ENCODE measurements at places on chromosomes 13 and 19. TPM values are rescaled to one million over a fixed set of nuclear protein-coding genes. Genes with fewer than 3 reads are reported as not detected.

GRCh38 chr13:48531416-48532255, 1.2 kb downstream of the RCBTB2 start:
- no peak for DNase-seq

The ZNF486 gene
- total RNA-seq, result 16.1 TPM

- no peak for DNase-seq
Observed at GRCh38 chr13:46899801-46900200, 2.9 kb upstream of the HTR2A start.

DNA sequence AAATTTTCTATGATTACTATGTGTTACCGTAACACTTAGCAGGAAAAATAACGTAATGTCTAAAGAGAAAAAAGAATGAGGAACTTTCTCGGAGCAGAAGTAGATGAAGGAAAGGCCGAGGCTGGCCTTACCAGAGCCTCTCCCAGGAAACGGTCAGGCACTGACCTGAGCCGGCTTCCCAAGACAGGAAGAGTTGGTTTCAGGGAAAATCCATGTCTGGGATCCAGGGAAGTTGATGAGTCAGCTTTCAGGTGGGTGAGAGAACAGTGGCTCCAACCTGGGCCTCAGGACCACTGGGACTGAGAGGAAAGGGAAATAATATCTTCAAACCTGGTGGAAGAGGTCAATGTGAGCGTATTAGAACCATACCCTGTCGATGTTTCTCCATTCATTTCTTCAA, 93.3 kb upstream of the UBL3 start:
- no peak for DNase-seq

The UBE2L5 gene
- not detected for total RNA-seq

The CA11 gene
- total RNA-seq, result 9.7 TPM

GRCh38 chr19:45876411-45877197, 9.3 kb downstream of the IRF2BP1 start:
- no peak for DNase-seq

The ADGRE2 gene
- total RNA-seq, result 0.54 TPM

- no peak for DNase-seq
Observed at GRCh38 chr19:9981406-9982260, 28.7 kb downstream of the COL5A3 start.

The TUBA3C gene
- total RNA-seq, result not detected

DNA sequence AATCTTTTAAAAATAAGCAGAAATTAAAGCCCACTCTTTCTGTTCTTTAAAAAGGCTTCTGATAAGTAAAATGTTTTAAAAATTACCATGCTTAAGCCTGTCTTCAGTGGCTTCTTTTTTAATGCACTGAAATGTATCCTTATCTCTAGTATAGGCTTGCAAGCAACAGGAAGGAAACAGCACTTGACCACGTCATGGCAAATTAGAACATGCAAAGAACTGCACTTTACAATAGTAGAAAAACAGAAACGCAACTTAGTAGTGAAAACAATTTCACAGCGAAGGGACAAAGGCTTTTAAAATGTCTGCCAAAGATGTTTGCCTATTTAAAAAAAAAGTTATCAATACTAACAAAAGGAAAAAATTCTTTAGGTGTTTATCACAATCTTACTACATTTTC, 36.3 kb downstream of the ELF1 start:
- no peak for DNase-seq

GRCh38 chr19:45860359-45861259, 2.3 kb downstream of the SYMPK start:
- no peak for DNase-seq

- DNase-seq, result no peak
Observed at GRCh38 chr19:29171525-29171924, 41.4 kb downstream of the UQCRFS1 start.

DNA sequence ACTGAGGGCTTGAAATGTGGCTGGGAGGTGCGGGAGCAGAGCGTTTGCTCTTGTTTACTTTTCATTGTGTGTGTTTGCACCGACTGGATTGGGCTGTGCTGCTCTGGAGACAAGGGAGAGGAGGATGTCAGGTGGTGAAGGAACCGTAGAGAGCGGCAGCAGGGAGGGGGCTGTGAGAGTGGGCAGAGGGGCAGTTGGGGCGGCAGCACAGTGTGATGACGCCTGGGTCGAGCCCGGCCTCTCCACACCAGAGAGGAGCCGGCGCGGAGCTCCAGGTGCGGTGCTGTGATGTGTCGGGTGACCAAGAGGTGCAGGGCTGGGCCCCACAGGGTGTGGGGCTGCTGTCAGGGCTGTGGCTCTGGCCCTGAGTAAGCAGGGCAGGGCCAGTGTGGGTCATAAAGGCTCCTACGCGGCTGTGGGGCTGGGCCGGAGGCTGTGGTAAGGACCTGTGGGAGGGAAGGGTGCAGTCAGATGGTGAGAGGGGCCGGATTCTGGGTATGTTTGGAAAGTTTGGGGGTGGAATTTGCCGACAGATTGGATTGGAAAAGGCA, 10.5 kb downstream of the NAXD start:
- DNase-seq, result no peak

DNA sequence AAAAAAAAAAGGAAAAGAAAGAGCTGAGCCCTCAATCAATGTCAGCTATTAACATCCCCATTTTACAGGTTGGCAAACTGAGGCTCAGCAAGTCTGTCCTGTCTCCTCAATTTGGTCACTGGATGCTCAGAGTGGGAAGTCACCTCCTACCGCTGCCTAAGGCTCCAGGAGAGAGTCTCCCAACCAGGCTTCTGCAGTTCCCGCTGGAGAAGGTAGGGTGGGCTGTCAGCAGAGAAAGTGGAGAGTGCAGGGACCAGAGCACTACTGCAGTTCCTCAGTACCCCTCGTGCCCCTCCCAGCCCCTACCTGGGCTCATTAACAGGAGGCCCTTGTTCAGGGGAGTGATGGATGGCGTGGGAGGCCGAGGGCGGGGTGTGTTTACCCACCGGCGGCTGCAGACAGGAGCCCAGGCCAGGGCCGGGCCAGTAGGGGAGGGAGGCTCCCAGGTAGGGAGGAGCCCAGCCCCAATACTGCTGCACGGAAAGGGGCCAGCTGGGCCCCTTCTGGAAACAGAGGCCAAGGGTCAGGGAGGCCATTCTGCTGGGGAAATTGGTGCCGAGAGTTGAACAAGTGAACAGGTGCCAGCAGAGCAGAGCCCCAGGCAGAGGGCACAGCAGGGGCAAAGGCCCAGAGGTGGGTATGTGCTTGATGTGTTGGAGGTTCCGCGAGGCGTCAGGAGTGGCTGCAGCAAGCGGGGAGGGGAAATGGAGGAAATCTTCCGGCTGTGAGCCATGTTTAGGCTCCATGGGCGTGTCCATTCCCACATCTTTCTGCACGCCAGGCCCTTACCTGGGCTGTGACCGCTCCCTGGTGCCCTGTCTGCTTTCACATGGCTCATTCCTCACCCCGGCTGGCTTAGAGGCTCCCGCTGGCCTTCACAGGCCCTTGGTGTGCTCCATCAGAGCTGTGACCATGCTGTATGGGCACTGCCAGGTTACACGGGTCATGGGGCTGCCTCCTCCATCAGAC, 7.6 kb upstream of the COMP start:
- DNase-seq, result no peak

The IZUMO2 gene
- total RNA-seq, result not detected

- DNase-seq, result no peak
Observed at GRCh38 chr13:44936246-44936645, 53.0 kb downstream of the NUFIP1 start.

GRCh38 chr19:46469541-46470185, 1.7 kb downstream of the PNMA8A start:
- DNase-seq, result no peak

DNA sequence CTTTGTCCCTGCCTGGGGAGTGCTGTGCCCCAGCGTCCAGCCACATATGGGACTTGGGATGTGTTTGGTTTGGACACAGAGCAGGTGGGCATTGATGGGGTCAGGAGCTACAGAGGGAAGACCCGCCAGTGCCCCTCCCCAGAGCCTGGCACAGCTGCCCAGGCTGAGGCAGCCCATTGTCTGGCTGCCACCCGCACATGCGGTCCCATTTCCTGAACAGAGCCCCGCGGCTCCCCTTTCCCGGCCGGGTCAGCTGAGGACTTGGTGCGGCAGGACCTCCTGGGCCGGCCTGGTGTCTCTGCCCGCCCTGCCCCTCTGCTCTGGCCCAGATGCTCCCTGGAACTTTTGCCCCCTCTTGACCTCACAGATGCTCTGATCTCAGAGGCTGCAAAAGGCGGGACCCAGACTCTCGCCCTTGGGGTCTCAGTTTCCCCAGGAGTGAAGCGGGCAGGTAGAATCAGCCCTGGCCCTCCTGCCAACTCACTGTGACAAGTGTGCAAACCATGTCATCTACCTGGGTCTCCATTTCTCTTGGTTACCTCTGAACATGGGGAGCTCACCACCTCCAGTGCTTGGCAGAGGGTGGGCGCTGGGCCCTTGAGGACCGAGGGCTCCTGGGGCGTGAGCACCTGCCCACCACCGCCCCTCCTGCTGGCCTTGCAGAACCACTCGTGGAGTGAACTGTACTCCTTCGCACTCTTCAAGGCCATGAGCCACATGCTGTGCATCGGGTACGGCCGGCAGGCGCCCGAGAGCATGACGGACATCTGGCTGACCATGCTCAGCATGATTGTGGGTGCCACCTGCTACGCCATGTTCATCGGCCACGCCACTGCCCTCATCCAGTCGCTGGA, 17.8 kb downstream of the HCN2 start:
- DNase-seq, result no peak

GRCh38 chr19:57366776-57367175, 3.4 kb downstream of the TRAPPC2B start:
- no peak for DNase-seq

GRCh38 chr19:57302020-57302465, 18.2 kb upstream of the ZNF543 start:
- DNase-seq, result no peak

The ZNF431 gene
- total RNA-seq, result 28.2 TPM

The VSIG10L gene
- total RNA-seq, result 0.94 TPM

The COMP gene
- not detected for total RNA-seq

GRCh38 chr13:77555246-77555645, 19.7 kb downstream of the SCEL start:
- DNase-seq, result no peak

DNA sequence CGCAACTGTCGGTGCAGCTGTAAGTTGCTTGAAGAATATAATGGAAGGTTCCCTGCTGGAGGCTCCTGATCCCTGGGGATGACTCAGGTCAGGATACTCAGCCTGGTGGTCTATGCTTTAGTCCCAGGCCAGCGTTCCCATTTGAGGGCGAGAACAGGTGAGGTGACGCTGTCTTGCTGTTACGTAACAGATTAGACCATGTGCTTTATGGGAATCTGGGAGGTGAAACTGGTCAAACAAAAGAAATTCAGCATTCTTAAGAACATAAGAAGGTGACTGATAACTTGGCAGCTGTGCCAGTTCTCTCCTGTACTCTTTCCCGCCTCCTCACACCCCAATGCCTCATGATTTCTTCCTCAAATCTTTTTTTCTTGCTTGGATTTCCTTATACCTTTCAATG, at the start of gene CXCL17:
CXCL17 (minus strand) TSS at position 114 of the 400 bp plus-strand sequence. CDS start 114 bp downstream, outside the sequence.
- no peak for DNase-seq

- no peak for DNase-seq
Observed at GRCh38 chr13:112852392-112852791, 116.6 kb upstream of the MCF2L start.

- no peak for DNase-seq
Observed at GRCh38 chr13:34257966-34258365, 440.0 kb downstream of the RFC3 start.

The ZNF415 gene
- 0.72 TPM for total RNA-seq

GRCh38 chr13:99977334-99977911, 4.2 kb upstream of the ZIC2 start:
- DNase-seq, result no peak

- no peak for DNase-seq
Observed at GRCh38 chr13:110938662-110939421, 24.0 kb upstream of the ANKRD10 start.

- no peak for DNase-seq
Observed at GRCh38 chr13:91361755-91362271, 14.3 kb downstream of the MIR17HG start.

GRCh38 chr13:113288880-113289279, 8.2 kb upstream of the LAMP1 start:
- DNase-seq, result no peak

GRCh38 chr13:59408738-59409137, 755.0 kb downstream of the DIAPH3 start:
- no peak for DNase-seq

- DNase-seq, result no peak
Observed at GRCh38 chr19:6808494-6808893, 36.0 kb downstream of the VAV1 start.

DNA sequence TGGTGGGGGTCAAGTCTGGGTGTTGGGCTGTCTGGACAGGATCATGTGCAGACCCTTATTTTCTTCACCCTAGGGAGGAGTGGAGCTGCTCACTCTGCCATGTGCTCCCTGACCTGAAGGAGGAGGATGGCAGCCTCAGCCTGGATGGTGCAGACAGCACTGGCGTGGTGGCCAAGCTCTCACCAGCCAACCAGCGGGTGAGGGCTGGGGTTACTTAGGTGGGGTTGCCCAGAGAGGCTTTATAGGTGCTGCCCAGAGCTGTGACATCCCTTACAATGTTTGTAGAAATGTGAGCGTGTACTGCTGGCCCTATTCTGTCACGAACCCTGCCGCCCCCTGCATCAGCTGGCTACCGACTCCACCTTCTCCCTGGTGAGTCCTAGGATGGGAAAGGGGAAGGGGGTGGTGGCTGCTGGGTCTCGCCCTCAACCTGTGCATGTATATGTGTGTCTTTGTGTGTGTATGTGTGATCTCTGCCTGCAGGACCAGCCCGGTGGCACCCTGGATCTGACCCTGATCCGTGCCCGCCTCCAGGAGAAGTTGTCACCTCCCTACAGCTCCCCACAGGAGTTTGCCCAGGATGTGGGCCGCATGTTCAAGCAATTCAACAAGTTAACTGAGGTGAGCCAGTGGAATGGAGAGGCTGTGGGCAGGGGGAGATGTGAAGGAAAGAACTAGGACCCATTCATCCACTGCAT, 5.1 kb downstream of the CHMP2A start:
- no peak for DNase-seq

GRCh38 chr13:93953841-93954240, 525.6 kb downstream of the DCT start:
- DNase-seq, result no peak

The ZNF610 gene
- 3.9 TPM for total RNA-seq

DNA sequence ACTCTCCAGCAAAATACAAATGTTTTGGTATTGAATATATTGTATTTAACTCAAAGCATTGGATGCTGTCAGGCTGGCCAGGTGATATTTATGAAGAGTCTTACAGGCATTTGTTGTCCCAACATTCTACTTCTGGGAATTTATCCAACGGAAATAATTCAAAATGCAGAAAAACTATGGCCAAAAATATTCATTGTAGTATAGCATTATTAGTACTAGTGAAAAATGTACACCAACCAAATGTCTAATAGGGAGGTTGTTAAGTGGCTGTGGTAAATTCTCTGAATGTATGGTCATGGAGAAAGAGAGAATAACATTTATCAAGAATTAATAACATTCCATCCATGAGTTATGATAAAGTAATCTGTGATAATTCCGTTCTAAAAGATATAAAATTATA, 38.6 kb upstream of the GAS6 start:
- DNase-seq, result no peak

The SCN1B gene
- total RNA-seq, result 1.2 TPM

- DNase-seq, result no peak
Observed at GRCh38 chr13:43908156-43909126, 28.7 kb downstream of the LACC1 start.

Data from activated naive CD8-positive, alpha-beta T cell treated with anti-CD3 and anti-CD28 coated beads, Interleukin-2, amount 10 ng/mL, durations not matched to agents 7 days and 5 days (primary cell).